ENCODE measurements at places on chromosomes 5 and 9.

DNA sequence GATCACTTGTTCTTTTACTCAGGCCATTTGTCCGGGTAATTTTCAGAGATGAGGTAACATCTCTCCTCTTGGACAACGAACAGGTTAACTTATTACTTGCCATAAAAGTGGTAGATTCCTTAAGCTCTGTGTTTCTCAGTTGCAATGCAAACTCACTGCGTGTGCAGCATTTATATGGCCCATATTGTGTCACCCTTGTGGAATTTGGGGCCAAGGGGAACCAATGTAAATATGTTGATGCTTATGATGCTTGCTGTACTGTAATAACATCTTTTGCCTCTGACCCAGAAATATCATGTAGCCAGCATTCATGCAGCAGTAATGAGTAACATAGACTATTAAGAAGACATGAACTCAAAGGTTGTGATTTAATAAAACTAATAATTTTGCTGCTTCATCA, 175.8 kb downstream of the ADAMTS6 start:
- no peak for DNase-seq

- DNase-seq = no peak
These were observed 2.9 kb upstream of the ERAP2 start for GRCh38 chr5:96873449-96873848.

DNA sequence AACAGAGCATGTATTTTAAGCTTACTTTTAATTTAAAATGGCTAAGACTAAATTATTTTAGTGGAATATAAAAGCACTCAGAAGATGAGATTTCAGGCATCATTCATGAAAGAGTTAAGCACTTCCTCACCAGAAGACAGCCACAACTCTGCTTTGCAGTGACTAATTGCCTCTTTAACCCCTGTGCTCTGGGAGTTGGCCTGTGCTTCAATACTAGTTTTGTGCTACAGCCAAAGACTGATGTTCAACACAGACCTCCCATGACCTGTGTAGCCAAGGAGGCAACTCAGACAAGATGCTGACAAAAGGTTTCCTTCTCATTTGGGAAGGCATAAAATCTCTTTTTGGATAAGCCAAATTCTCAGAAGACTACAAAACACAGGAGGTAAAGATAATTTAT, 353.5 kb downstream of the FBXL17 start:
- no peak for DNase-seq

DNA sequence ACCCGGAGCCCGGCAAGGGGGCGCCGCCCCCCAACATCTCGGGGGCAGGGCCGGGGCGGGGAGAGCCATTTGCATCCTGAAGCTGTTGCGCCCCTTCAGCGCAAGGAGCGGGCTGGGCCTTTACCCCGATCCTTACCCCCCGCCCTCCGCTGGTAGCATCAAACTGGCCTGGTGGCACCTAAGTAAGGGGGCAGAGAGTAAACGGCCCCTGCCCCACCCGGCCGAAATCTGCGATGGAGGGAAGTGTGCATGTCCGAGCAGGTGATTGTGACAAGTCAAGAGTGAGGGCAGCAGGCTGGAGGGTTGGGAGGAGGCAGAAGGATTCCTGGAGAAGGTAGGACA, 101.2 kb downstream of the ESM1 start:
- no peak for DNase-seq

DNA sequence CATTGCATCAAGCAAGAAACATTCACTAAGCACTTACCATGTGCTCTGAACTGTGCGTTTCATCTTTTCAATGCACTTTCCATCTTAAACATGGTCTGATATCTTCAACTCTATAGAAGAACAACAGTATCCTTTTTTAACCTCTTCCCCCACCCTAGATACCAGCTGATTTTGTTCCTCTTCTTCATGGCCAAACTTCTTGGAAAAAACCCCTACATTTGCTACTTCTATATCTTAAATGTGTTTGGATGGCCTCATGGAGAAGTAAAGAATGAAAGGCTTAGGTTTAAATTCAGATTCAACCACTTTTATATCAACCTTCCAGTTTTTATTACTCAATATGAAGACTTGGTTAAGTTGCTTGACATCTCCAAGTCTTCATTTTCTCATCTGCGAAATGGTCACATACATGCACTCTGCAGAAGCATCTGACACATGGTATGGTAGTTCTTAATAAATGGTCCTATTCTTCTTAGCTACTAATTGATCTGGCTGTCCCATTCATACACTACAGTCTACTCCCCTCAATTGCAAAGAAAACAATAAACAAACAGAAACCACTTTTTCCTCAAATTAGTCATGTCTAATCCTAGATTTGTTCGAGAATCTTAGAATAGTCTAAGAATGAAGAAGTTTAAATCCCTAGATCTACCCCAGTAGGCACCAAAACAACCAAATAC, 59.4 kb downstream of the FYB1 start:
- DNase-seq = no peak

DNA sequence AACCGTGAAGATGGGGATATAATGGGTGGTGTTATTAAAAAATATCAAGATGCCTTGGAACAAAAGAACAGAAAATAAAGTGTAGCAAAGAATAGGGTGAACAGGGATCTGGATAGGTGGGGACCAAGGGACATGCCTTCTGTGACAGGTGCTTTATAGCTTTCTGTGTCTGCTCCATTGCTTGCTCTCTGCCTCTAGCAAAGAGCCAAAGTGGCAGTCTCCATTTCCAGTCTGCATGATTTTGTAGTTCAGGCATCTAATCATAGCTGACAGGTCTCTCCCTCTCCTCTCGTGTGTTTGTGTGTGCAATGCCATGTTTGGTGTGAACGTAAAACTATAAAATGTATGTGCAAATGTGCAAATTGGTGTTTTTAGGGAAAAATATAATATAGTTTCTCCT, 35.0 kb downstream of the LRRTM2 start:
- DNase-seq = no peak

DNA sequence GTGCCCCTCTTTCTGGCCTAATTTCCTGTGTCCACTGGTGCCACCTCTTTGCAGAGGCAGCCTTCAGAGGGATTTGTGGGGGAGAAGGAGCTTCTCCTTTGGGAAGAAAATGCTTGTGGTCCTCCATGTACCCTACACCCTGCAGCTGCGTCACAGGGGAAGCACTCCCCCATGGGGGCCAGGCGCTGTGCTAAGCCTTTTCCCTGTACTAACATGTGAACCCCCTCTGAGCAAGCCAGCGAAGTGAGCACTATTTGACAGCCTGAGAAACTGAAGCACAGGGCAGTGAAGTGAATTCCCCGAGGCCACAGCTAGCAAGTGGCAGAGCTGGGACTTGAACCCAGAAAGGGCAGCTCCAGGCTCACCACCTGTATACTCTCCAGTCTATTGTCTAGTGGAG, 32.3 kb downstream of the ERGIC1 start:
- DNase-seq = no peak

DNA sequence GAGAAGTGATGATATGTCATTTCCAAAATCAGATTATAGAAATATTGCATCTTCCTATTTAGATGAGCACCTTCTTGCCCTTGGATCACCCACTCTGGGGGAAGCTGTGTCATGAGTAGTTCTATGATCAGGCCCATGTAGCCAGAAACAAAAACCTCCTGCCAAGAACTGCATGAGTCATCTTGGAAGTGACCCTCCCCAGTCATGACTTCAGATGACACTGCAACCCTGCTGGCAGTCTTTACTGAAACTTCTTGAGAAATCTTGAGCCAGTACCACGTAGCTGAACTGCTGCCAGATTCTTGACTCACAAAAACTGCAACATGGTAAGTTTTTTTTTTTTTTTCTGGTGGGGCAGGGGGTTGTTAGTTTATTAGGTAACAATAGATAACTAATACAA, 439.6 kb upstream of the PTGER4 start:
- DNase-seq = peak; percentile 51

GRCh38 chr5:150764530-150764929, 5.7 kb upstream of the DCTN4 start:
- no peak for DNase-seq
